ENCODE measurements at places on chromosomes 4 and X.

DNA sequence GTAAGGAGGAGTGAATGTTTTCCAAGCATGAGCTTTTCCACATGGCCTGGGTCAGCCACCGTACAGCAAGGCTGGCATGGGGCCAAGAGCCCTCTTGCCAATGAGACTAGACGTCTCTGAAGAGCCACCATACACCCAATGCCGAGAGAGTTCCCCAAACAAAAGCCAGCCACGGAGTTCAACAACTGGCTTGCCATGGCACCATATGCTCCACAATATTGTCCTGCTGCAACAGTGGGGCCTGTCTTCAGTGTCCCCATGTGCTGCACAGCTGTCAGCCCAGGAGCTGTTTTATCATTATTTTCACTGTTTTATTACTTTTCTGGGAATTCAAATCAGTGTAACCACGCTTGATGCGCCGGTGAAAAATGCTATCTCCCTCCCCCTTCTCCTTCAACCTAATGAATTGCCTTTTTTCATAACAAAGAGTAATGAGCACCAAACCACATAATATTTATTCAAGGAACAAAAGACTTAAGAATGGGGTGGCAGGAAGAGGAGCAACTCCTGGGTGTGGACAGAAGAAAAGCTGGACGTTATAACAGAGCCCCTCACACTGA is 18.4 kb downstream of the MAML3 start:
- DNase-seq = peak; percentile 9

DNA sequence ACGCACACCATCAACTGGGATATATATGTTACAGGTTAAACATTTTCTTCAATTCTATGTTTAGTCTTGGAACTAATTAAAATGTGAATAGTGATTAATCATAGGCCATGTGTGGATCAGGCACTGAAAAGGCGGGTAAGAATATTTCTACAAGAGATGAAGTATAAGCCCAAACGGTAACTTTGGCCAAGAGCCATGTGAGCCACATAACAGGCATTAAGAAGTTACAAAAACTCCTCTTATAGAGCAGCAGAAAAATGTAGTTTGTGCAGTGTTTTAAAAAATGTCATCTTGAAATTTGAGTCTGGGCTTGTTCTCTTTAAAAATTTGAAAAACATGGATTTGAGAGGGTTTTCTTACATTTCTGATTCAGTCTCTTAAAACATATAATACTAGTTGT is 521.8 kb upstream of the DIPK2B start:
- no peak for DNase-seq

- DNase-seq = no peak
These were observed 75.5 kb upstream of the ADRA2C start for GRCh38 chr4:3690551-3691152.

- no peak for DNase-seq
These were observed 175.6 kb upstream of the GPC4 start for GRCh38 chrX:133590703-133591505.

GRCh38 chrX:154990496-154990895 is 32.0 kb downstream of the F8 start:
- DNase-seq = no peak

DNA sequence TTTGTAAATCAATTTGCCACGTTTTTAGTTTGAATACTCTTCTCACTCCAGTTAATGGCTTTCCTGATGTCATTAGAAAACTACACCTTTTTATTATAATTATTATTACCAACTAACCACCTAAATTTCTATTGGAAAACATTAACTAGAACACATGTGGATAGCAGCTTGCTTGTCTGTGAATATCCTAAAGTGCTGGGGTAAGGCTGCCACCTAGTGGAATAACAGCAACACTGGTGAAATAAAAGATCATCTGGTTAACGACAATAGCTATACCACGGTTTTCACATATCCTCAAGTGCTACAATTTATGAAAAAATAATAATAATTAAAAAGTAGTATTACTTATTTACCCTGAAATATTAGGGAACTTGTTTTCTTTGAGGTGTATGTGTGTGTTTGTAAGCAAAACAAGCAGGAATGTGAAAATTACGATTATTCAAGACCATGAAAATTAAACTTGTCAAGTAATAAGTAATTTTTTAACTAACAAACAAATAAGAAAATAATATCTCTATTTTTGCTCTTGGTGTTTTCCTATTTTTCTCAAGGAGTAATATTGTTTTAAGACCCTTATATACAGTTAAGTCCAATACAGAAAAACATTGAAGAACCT is 130.1 kb upstream of the TECRL start:
- peak; percentile 74 for DNase-seq
